ENCODE measurements at places on chromosomes 3 and 15.
A peak's percentile ranks its signal among the peaks of the same experiment; 100 is the strongest.

GRCh38 chr3:17195856-17196604 is 311.3 kb downstream of the PLCL2 start:
- DNase-seq, result no peak

DNA sequence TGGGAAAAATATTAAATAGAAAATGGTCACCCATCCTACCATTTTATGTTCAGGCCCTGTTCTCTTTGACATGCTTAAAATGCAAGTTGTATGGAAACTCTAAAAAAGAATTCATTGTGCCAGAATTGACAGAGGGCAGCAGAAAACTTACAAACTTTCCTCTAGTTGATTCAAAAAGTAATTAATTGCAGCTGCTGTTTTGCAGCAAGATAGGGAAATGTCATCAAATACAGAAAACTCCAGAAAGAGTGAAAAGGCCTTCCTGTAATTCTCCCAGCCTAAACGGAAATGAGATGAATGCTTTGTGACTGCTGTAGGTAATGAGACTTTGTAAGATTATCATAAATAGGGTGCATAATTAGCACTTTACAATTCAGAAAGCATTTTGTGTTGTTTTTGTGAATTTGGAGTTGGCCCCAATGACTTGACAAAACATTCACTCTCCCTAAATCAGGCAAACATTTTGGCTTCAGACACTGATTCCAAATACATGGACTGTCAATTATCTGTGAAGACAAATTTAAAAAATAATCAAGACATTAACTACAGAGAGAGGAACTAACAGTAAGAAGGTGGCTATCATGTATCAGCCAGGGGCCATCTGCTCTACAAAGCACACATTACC is 861.8 kb downstream of the SQOR start:
- no peak for DNase-seq

DNA sequence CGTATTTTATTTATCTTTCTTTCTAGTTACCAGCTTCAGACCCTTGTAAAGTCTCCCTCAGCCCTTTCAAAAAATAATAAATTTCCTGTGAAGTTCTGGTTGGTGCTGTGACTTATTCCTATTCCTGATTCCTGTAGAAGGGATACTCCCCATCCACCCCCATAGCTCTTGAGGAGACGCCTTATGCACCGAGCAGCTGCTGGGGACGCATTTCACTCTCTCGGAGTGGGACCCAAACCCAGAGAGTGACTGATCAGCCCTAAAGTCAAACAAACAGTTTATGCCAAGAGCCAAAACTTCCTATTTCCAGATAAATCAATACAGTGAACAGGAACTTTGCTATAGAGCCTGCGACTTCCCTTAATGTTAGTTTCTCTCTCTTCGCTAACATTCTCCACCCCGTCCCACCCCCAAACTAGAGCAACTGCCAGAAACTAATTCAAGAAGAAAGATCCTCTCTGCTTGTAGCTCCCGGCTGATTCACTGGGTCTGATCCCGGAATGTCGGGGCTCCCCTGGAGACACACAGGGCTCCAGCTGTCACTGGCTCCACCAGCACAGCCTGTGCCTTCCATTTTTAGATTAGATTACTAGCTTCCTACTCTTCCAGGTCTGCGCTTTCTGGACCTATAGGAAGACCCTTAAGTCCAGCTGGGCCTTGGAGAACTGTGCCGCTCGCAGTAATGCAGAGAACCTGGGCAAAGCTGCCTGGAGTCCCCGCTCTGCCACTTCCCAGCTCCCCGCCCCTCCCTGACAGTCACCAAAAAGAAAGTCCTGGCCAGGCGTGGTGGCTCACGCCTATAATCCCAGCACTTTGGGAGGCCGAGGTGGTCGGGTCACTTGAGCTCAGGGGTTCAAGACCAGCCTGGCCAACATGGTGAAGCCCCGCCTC is 45.2 kb downstream of the KLHL25 start:
- peak; percentile 79 for DNase-seq

- no peak for DNase-seq
These were observed 248.2 kb upstream of the GPR149 start for GRCh38 chr3:154678041-154678654.

GRCh38 chr3:18740631-18741583 is 315.8 kb upstream of the SATB1 start:
- no peak for DNase-seq

DNA sequence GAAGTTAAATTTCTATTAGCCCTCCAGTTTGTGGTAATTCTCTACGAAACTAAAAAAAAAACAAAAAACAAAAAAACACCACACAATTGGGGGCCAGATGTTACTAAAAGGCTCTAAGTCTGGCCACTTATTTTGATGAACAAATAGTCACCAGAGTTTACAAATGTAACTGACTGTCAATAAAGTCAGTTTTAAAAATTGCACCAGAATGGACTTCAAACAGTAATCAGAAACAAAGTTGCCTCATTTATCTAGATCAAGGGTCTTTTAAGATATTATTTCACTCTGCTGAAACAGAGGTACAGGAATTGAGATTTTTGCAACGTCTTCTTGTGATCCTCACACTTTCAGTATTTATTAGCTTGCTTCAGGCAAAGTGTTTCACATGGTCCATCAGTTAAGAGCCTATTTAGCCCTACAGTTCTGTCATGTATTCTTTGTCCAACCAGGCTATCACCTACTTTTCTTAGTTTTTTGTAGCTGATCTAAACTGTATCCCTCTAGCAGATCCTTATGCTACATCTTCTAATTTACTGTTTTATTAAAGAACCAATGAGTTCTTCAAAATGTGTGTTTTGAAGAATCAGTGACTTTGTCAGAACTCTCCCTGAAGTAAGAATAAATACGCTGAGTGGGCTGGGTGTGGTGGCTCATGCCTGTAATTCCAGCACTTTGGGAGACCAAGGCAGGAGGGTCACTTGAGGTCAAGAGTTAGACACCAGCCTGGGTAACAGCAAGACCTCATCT is 74.7 kb downstream of the ANKRD28 start:
- DNase-seq, result no peak
